ENCODE measurements at places on chromosomes 3 and 15.

- no peak for DNase-seq
Measured at GRCh38 chr3:9783954-9784353, 8.3 kb downstream of the TADA3 start.

DNA sequence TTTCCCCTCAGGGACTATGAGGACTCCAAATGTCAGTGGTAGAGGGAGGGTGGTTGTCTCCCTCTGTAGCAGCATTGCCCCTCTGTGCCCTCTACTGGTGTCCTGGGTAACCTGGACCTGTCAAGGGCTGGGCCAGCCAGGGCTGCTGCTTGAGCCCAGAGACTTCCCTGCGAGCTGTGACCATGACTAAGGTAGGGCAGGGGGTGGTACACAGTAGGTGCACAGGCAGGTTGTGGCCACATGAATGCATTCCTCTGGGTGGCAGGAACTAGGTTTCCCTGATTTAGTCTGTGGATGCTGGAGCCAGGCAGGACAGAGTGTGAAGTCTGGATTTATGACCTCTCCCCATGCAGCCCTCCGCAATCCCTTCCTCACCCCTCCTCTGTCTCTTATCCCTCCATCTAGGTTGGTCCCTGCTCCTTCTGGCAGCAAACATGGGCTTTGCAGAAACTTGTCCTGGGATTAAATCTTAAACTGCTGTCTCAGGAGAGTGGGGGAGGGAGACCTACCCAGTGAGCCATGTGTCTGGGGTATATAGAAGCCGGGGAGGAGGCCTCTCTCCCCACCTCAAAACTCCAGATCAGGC lies 8.7 kb upstream of the SEMA3F start:
- no peak for DNase-seq

- no peak for DNase-seq
Measured at GRCh38 chr15:77840991-77841775, 208.5 kb upstream of the LINGO1 start.

DNA sequence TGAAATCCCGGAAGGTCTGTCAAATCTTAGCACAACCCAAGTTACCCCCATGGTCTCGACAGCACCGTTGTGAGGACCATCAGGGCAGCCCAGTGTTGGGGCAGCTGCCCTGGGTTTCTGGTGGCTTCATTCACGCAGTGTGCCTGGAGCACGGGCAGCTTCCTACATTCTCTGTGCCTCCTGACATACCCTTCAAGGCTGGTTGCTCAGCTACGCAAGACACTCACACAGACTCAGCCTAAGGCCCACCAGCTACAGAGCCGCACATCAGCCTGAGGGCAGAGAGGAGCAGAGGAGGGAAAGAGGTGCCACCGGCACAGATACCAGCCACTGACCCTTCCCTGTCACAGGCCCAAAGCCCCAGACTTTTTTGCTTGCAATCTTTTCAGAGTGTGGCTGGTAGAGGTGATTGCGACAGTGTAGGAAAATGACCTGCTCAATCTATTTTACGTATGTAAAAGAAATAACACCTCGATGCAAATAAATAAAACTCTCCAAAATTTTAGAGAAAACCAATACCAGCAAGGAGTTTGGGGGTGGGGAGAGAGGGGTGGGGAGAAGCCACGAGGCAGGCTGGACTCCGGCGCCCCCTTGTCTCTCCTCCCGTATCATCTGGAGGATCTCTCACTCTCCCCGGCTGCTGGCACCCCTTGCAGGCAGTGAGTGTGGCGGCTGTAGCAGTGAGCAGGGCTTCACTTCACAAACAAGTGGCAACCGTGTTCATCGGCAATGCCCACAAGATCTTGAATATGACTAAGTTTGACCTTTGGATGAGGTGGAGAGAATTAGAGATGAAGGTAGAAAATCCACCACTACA lies 12.7 kb downstream of the CSPG5 start:
- DNase-seq, result no peak

- no peak for DNase-seq
Measured at GRCh38 chr15:72006382-72006781, 111.6 kb downstream of the MYO9A start.

- no peak for DNase-seq
Measured at GRCh38 chr3:47803480-47804025, 615 bp downstream of the DHX30 start.

GRCh38 chr3:159854500-159855124 lies 134.0 kb upstream of the IL12A start:
- DNase-seq, result no peak

GRCh38 chr15:73655724-73656123 lies 22.5 kb upstream of the NPTN start:
- no peak for DNase-seq

DNA sequence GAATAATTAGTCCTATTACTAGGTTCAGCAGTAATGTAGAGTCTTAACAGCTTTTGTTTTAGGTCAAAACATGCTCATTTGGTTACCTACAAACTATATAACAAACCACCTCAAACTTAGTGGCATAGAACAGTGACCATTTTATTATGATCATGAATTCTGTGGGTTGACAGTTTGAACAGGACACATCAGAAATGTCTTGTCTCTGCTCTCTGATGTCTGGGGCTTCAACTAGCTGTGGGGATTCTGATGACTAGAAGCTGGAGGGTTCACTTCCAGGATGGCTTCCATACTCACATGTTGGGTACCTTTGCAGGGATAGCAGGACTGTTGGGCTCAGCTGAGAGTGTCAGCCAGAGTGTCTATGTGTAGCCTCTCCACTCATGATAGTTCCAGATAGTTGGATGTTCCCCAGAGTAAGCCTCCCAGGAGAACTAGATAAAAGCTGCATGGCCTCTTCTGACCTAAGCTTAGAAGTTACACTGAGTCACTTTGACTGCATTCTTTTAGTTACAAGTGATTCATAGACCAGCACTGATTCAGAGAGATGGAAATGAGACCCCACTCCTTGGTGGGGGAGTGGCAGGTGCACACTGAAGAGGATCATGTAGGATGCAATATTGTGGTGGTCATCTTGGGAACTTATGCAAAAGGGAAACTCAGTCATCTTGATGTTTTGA lies 32.6 kb downstream of the PLCL2 start:
- no peak for DNase-seq

DNA sequence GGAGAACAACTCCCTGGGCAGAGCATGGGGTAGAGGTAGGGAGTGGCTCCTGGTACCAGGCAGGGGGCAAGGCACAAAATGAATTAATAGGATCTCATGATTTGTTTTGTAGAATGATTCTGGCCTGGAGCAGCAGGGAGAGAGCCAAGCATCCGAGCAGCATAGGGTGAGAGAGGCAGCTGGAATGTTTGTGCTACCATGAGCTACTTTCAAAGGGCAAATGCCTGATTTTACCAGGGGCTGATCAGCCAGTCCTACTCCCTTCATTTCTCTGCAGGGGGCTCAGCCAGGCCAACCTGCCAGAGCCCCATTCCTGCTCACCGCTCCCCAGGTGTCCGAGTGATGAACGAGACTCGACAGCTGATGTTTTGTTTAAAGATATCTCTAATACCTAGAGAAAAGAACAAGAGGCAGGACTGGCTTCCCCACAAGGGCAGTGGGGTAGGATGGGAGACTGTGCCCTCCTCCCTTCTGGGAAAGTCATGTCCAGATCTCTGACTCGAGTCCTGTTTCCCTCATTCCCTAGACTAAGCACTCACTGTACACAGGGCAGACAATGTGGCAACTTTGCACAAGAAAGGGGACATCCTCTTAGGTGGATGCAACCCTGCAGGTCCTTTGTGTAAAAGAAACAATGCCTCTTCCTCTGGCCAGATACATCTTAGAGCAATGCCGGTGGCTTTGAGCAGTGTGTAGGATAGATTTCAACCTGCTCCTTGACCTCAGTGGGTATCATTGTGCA lies 12.9 kb downstream of the DUOX2 start:
- no peak for DNase-seq

- DNase-seq, result no peak
Measured at GRCh38 chr3:154102225-154102624, 19.0 kb upstream of the ARHGEF26 start.

DNA sequence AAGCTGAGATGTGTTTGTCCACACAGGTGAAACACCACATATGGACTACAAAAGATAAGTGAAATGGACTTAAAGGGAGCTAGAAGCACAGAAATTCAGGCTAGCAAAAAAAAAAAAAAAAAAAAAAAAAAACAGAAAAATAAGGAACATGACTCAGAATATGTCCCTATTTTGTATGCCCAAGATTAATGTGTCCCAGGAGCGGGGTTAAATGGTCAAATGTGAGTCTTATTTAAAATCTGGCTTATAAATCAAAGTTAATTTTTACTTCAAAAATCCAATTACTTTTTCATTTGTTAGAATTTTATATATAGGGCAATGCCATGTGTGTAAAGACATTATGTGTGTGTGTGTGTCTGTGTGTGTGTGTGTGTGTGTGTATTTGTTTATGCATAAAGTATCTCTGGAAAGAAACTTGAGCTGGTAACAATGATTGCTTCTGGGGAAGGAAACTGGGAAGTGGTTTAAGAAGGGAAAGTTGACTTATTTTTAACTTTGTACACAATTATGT lies 986.5 kb downstream of the ROBO2 start:
- DNase-seq, result no peak

DNA sequence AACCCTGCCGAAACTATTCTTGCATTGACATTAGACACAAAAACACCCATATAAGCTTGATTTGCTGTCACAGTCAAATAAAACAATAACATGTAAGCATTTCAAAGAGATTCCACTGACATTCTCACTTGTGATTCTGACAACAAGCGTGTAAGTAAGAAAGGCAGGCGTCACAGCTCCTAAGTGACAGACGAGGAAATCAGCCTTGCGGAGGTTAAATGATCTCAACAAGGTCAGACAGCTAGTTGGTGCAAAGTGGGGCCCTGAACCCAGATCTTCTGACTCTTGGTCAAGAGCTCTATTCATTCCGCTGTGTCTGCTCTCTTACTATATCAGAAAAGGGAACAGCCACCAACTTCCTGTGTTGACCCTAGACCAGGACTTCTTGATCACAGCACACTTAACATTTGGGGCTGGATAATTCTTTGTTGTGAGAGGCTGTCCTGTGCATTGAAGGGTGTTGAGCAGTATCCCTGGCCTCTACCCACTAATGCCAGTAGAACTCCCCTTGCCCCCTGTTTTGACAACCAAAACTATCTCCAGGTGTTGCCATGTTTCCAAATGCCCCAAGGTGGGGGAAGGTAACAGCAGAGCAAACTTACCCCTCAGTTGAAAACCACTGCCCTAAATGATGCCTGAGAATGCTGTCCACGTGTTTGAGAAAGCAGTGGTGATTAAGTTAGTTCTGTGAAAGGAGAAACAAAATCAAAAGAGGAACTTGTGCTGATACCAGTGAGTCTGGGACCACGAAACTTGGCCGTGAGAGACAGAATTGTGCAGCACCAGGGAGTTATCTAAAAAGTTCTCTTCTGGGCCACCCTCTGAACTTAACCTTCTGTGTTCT lies 86.1 kb downstream of the LIPC start:
- DNase-seq, result no peak

DNA sequence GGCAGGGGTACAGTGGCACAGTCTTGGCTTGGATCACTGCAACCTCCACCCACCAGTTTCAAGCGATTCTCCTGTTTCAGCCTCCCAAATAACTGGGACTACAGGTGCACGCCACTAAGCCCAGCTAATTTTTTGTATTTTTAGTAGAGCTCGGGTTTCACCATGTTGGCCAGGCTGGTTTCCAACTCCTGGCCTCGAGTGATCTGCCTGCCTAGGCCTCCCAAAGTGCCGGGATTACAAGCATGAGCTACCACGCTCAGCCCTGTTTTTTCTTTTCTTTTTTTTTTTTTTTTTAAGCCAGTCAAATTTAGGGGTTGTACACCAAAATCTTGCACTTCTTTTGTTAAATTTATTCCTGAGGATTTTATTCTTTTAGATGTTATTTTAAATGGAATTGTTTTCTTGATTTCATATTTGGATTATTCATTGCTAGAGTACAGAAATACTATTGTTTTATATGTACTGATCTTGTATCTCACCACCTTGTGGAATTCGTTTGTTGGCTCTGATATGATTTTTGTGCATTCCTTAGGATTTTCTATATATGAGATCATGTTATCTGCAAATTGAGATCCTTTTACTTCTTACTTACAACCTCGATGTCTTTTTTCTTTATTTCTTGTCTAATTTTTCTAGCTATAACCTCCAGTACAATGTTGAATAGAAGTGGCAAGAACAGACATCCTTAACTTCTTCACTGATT lies 65.6 kb downstream of the ZNF609 start:
- no peak for DNase-seq

DNA sequence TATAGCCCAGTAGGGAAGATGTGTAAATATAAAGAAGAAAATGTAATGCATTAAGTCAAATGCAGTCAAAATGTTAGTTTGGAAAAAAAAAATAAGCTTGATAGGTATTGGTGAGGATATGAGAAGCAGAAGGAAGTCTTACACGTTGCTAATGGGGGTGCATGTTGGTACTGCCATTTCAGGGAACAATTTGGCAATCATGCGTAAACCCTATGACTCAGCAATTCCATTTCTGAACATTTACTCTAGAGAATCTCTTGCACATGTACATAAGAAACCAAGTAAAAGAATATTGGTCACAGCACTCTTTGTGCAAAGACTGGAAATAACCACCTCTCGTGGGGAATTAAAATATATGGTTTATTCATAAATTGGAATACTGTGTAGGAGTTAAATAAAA lies 35.5 kb upstream of the TIMP4 start:
- DNase-seq, result no peak

DNA sequence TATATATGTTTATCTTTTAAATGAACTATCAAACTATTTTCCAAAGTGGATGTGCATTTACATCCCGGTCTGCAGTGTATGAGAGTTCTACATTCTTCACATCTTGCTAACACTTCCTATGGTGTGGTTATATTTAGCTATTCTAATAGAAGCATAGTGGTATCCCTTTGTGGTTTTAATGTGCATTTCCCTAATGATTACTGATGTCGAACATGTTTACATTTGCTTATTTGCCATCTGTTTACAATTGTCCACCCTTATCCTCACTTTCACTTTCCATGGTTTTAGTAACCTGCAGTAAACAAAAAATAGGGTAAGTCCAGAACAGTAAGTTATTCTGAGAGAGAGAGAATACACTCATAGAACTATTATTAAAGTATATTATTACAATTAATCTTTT lies 360.5 kb upstream of the NAALADL2 start:
- DNase-seq, result no peak

GRCh38 chr3:113634782-113635474 lies 61.5 kb downstream of the USF3 start:
- DNase-seq, result no peak

GRCh38 chr3:193593668-193594030 lies 641 bp downstream of the OPA1 start:
- peak; percentile 28 for DNase-seq

DNA sequence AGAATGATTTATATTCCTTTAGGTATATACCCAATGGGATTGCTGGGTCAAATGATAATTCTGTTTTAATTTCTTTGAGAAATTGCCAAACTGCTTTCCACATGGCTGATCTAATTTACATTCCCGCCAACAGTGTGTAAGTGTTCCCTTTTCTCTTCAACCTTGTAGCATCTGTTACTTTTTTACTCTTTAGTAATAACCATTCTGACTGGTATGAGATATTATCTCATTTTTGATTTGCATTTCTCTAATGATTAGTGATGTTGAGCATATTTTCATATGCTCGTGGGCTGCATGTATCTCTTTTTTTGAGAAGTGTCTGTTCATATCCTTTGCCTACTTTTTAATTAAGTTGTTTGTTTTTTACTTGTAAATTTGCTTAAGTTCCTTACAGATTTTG lies 1264.2 kb downstream of the OTOL1 start:
- DNase-seq, result no peak

All from stimulated activated CD8-positive, alpha-beta memory T cell treated with anti-CD3 and anti-CD28 coated beads, Interleukin-2, amount 100 ng/mL, for 48 hours (primary cell).